ENCODE measurements at places on chromosomes 5 and 9.

DNA sequence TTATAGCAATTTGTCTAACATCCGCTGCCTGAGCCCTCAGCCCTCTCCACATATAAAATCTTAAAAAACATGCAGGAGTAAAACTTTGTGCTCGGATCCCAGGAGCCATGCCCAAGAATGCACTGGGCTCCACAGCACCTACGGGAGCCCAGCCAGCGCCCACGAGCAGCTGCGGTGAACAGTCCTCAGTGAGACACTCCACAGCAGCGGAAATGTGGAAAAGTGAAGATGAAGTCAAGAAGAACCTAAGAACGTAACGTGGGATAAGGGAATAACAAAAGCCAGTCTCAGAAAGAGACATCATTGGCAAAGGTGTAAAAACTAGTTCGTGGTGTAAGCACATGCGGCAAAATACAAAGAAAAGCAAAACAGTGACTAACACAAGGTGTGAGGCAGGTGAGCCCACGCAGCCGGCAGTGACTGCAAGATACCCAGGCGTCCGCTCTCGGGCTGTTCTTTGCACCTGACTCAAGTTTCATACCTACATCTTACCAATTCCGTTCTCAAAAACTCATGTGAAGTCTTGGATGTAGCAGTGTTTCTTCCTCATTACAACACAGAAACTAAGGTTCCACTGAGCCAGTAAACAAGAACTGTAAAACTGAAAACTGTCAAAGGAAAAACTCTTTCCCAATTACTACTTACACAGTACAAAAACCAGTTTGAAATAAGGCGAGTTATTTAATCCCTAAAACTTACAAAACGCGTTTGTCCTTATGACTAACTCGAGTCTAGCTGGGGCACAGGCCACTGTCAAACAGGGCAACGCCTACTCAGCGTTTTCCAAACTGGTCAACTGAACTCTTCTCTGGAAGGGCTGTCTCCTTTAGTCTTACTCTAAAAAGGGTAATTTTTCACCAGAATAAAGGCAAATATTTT lies 1.7 kb downstream of the CAMSAP1 start:
- DNase-seq, result no peak

GRCh38 chr9:21744320-21744719 lies 58.1 kb upstream of the MTAP start:
- no peak for DNase-seq

DNA sequence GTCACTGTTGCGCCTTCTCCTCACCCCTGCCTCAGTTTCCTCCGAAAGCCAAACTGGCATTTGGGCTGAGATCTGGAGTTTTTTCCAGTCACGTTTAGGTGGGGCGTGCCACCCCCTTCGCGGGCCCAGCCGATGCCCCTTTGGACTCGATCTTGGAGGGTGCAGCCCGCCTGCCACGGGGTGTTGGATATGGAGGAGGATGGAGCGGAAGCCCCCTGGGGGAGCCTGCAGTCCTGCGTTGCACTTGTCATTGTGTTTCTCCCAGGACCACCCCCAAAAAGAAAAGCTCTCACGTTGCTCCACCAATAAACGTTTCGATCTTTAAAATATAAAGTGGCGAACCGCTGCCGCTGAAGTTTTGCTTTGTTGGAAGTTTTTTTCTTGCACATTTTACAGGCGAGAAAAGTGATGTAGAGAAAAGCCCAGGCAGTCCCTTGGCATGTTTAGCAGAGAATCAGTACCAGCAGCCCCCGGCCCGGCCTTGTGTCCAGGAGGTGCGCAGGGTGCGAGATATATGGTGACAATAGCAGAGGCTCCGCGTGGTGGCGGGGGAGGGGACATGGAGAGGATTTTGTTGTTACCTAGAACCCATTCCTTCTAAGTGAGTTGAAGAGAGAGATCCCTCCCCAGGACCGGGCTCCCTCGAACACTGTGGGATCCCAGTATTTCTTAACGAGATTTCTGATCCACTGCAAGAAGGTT lies 681 bp downstream of the F2R start:
- no peak for DNase-seq

- DNase-seq, result no peak
These were observed 140.1 kb downstream of the KDM4C start for GRCh38 chr9:6897898-6898302.

DNA sequence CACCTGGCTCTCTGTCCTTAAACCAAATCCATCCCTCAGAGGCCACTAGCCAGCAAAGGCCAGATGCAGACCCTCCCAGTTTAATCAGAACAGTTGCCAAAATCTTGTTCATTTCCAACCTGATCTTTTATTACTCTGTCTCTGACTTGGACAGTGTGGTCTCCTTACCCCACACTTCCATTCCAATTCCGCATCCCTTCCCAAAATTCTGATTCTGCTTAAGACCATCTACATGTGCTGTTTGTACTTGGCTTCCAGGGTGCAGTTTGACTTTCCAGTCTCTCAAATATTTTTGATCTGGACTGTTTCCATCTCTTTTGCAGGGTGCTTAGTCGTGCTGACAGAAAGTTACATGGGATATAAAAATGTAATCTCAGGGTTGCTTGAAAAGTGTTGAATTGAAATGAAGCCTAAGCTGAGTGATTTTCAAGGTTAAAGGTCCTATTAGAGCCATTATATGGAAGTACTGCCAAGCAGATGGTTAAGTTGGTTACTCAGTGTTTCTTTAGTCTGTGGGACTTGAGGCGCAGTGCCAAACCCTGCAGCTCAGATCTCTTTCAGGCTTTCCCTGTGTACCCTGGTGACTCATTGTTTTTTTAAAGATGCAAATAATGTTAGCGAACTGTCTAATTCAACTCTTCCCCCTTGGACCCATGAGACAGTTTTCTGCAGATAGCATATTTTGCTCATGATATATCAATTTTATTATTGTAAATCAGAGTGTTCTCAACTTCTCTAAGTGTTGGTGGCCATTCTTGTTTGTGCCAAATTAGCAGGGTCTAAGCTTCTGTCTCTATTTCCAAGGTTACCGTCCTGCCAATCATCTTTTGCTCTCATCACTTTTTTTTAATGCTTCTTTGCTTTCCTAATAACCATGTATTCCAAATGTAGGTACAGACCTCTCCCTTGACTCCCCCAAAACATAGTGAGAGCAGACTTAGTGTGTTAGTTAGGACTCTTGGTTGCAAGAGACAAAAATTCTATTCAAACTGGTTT lies 18.2 kb upstream of the DCP2 start:
- DNase-seq, result no peak

- DNase-seq, result no peak
These were observed 478.5 kb upstream of the SMARCA2 start for GRCh38 chr9:1536522-1537170.

DNA sequence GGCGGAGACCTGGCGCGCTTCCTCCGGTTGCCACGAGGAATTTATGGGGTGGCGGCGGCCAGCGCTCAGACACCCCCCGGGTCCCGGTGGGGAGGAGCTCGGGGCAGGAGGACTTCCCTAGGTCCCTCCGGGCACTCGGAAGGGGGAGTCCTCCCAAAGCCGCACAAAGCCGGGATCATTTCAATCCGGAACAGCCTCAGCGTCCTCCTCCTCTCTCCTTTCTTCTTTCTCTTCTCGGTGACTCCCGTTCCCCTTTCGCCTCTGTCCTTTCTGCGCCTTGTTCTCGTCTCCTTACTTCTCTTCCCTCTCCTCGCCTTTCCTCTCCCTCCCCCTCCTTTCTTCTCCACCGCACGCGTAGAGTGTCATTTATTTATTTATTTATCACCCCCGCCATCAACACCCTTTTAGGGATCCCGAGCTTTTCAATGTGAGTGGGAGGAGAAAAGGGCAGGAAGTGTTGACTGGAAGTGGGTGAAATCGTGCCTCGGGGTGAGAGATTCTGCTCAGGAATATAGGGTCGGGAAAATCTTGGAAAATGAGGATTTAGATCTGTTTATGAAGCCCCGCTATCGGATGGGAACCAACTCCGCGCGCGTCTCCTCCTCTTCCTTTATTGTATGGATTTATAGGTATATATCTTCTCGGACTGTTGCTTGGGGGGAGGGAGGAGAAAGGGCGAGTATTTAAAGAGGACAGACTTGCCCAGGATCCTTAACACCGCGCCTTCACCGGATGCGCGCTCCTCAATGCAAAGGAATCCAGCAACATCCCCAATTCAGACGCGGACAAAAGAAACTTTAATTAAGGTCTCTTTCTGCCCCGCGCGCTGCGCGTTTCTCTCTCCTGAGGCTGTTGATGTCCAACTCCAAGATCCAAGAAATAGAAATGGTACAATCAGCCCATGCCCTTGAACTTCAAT lies 2.0 kb upstream of the ZNF462 start:
- no peak for DNase-seq

GRCh38 chr9:91418215-91418610 lies 5.4 kb downstream of the NFIL3 start:
- no peak for DNase-seq

GRCh38 chr5:173786286-173787187 lies 101.6 kb upstream of the CPEB4 start:
- DNase-seq, result no peak

GRCh38 chr9:118618084-118618483 lies 751.2 kb downstream of the BRINP1 start:
- no peak for DNase-seq

GRCh38 chr9:97751531-97751930 lies 54.4 kb upstream of the XPA start:
- DNase-seq, result no peak

GRCh38 chr9:105413525-105413924 lies 34.3 kb upstream of the FSD1L start:
- DNase-seq, result no peak

DNA sequence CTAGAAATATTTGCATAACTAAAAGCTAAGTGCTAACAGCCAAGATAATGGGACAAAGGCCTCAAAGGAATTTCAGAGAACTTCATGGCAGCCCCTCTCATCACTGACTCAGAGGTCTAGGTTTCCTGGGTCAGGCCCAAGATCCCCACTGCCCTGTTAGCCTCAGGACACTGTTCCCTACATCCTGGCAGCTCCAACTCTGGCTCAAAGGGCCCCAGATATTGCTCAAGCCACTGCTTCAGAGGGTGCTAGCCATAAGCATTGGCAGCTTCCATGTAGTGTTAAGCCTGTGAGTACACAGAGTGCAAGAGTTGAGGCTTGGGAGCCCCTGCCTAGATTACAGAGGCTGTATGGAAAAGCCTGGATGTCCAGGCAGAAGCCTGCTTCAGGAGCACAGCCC lies 998.1 kb downstream of the TLE1 start:
- DNase-seq, result no peak

GRCh38 chr9:92723801-92724323 lies 40.8 kb downstream of the BICD2 start:
- DNase-seq, result no peak
